ENCODE measurements at places on chromosomes 3 and 15.

DNA sequence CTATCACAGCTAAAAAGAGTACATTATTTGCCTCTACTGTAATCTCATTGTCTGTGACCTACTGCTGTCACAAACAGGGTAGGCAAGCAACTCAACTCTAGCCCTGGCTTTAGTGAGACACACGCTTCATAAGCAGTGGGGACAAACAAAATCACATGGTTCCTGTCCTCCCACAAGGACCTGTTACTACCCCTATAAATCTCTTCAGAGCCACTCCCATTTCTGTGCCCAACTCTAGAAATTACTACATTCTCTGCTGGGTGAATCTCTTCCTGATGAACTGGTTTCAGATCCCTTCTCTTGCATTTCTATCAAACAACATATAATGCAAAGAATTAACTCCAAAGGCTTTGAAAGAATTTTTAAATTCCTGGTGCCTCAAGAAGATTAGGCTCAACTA is 117.3 kb downstream of the DMXL2 start:
- DNase-seq, result no peak

DNA sequence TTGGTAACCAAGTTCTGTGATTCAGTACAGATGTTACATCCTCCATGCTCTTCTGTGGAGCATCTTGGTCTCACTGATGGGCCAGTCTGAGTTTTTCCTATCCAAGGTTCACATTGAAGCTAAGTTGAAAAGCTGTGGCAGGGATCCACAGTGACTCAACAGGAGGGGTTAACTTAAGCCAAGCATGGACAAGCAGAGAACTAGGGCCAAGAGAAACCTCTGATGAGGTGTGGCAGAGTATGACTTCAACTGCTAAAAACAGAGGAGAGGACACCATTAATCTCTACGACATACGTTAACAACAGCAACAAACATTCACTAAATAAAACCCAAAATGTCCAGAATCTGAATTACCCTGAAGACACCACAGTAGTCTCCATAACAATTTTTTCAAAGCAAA is 268.1 kb upstream of the UBE2E2 start:
- no peak for DNase-seq

GRCh38 chr3:31981206-31982181 is at the start of the genes OSBPL10 and ZNF860:
Gene OSBPL10 (minus strand): TSS chr3:31981262. CDS start chr3:31981179, 83 bp downstream.
Gene ZNF860 (plus strand): TSS chr3:31981750. CDS start chr3:31989080, 7,330 bp downstream.
- DNase-seq, result no peak

- DNase-seq, result no peak
Measured at GRCh38 chr15:94963953-94964352, 732.6 kb downstream of the MCTP2 start.

- DNase-seq, result no peak
Measured at GRCh38 chr3:23809294-23809693, 3.5 kb downstream of the UBE2E1 start.

DNA sequence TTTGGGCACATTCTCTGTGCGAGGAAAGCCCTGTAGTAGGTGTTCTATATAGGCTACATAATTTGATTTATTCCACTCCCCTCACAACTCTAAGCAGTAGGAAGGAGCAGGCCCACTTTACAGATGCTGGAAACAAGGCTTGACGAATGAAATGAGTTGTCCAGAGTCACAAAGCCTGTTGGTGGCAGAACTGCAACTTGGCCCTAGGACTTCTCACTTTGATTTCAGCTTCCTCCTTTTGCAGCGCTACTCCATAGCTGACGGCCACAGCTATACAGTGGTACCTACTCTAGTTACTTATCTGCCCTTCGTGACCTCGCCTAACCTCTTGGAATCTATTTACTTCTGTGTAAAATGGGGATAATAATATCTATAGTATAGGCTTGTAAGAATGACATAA is 2.5 kb upstream of the IRAK2 start:
- no peak for DNase-seq
